Kidney epithelial cell (primary cell): ENCODE measurements at places on chromosomes 13 and 19.

- DNase-seq = no peak
These were observed 1662.6 kb upstream of the MIR17HG start for GRCh38 chr13:89684896-89685295.

DNA sequence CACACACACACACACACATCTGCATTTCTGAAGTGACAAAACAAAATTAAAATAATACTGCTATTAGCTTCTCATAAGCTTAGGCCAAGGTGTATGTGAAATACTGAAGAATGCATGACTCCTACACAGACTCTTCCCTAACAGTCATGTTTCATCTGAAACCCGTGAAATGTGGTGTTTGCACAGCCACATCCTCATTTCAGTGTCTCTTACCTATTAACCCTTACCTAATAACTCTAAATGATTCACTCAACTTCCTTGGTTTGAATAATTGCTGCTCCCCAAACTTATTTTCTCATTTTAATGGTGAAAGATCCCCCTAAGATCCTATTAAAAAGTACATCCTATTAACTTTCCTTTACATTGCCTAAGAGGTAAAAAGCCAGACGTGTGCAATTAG lies 117.6 kb downstream of the MIPEP start:
- DNase-seq = no peak

- no peak for DNase-seq
These were observed 15.6 kb downstream of the NOTCH3 start for GRCh38 chr19:15185188-15185587.

DNA sequence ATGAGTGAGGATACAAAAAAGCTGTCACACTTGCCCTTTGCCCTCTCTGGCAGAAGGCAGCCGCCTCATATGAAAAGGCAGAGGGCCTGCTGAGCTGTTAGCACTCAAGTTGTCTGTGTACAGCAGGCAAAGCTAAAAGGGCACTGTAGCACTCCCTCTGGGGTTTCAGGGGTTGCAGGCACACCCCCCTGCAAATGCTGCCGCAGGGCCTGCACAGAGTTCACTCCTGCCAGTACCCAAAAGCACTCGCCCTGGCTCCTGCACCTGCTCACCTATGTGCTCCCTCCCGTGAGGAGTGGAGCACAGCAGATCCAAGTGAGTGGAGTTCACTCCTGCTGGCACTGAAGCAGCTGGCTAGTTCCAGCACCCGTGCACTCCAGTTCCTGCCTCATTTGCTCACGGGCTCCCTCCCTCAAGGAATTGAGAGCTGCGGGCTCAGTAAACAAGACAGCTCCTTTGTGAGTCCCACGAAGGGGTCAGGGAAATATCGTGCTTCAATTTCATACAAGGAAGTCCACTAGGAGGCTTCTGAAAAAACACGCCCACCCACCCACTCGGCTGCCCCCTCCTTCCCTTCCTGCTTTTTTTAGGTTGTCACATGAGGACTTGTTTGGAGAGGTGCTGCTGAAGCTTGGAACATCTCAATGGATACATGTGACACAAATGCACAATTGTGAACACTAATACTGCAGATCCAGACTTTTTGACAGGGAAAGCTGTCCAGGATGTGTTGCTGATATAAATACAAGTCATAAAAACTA lies 9.9 kb upstream of the RCBTB2 start:
- DNase-seq = no peak

- no peak for DNase-seq
These were observed 56.0 kb upstream of the ARGLU1 start for GRCh38 chr13:106623799-106624460.

- DNase-seq = no peak
These were observed 43.2 kb downstream of the CCNA1 start for GRCh38 chr13:36475468-36475867.

GRCh38 chr19:51292971-51293370 lies 18.5 kb upstream of the IGLON5 start:
- no peak for DNase-seq

DNA sequence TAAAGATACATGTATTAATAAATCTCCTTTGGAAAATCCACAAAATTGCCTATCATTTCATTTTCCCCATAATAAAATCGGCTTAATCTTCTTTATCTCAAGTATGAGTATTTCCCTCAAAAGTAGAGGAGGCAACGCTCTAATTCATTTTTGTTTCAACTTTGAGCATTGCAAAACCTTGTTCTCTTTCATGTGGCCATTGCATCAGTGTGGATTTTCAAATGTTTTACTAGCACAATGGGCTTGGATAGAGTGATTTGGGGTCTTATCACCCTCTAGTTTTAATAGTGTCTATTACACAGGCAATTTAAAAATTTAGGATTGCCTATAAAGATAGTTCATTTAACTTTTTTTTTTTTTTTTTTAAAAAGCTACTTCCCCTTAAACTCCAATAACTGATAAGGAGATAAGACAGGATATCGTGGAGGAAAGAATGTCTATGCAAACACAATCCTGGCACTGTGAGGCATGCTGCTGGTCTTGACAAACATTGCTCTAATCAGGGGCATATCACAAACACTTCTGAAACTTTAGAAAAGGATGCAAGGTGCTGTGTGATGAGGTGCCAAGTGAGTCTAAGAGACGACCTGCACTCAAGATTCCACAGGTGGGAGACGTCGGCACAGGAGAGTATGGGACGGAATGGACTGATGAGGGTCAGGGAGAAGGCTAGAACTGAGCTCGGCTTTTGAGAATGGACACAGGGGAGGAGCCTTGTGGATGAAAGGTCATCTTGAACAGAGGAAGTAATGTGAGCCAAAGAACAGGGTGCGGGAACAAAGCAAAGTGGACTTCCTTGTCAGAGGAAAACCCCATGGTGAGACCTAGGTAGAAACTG lies 199.7 kb downstream of the IRS2 start:
- no peak for DNase-seq

GRCh38 chr19:45463241-45463640 lies 4.6 kb upstream of the FOSB start:
- DNase-seq = no peak
